ENCODE measurements at places on chromosomes 13 and 19.

- DNase-seq = no peak
Measured at GRCh38 chr19:54451331-54451871, 2.4 kb downstream of the LENG8 start.

GRCh38 chr13:76790526-76790925, 95.7 kb downstream of the KCTD12 start:
- no peak for DNase-seq

- DNase-seq = no peak
Measured at GRCh38 chr13:84645196-84646012, 763.1 kb upstream of the SLITRK1 start.

GRCh38 chr19:15640294-15640903, at the start of gene CYP4F3:
CYP4F3 (plus strand) TSS chr19:15640897; CDS start chr19:15641416, 519 bp downstream.
- no peak for DNase-seq

DNA sequence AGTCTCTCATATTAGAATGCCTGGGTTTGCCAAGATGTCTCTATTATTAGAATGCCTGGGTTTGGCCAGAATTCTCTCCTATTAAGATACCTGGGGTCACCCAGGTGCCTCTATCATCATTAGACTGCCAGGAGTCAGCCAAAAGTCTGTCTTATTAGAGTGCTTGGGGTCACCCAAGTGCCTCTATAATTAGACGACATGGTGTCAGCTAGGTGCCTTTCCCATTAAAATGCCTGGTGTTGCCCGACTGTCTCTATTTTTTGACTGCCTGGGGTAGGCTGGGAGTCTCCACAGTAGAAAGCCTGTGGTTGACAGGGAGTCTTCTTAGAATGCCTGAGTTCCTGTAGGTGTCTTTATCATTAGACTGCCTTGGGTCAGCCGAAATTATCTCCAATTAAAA, 1536.6 kb downstream of the UQCRFS1 start:
- no peak for DNase-seq

DNA sequence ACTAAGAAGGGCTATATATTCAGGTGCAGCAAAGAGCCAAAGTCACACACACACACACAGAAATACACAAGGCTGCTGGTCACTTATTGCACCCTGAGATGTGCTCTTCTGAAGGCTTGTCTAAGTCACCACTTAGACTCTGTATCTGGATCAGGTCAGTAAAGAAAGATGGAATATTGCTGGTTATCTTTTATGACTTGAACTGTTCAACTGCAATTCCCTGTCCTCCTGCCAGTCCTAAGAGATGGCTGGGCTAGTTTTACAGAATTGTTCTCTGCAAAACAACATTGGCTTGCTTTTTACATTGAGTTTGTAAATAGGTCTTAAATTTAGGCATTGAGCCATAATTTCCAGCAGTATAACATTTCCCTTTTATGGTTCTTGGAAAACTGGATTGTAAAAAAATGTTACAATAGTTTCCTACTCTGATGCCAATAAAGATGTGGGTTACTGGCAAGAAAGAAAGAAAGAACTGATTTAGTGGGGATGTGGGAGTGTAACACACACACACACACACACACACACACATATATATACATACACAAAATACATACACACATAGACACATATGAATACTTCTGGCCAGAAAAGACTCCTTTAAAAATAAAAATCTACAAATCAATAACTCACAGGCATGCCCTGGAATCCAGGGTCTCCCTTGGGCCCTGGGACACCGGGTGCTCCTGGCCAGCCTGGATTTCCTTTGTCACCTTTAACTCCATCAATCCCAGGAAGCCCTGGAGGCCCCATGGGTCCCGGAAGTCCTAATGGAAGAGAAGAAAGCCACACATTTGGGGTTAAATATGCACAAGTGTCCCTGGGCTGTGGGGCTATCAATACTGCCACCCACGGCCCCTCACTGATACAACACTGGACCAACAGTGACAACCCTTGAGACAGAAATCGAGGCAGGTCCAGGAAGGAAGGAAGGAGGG, 137.7 kb downstream of the COL4A1 start:
- no peak for DNase-seq

GRCh38 chr19:17673937-17674799, 14.0 kb downstream of the UNC13A start:
- DNase-seq = no peak

- no peak for DNase-seq
Measured at GRCh38 chr19:1410136-1410786, 2.9 kb downstream of the DAZAP1 start.

GRCh38 chr13:100608906-100609305, 20.3 kb upstream of the GGACT start:
- no peak for DNase-seq

GRCh38 chr19:4870025-4870700, 2.7 kb upstream of the PLIN3 start:
- no peak for DNase-seq

- DNase-seq = no peak
Measured at GRCh38 chr13:58579468-58579867, 947.9 kb downstream of the PCDH17 start.

- DNase-seq = no peak
Measured at GRCh38 chr13:21233086-21233485, 56.6 kb downstream of the MRPL57 start.

DNA sequence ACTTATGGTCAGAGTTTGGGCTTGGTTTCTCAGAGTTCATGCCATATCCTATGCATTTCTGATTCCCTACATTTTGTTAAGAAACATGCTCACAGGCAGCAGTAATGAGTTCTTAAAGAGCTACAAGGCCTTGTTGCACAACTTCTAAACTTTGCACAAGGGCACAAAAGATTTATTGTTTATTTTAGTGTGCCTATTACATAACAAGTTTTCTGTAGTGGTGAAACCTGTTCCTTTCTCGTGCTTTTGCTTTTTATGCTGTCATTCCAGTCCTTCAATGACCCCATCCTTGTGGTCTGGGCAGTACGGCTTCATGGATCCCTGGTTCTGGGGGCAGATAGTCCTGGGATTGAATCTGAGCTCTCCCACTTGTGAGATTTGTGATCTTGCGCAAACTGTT, 17.8 kb downstream of the ZNF507 start:
- DNase-seq = no peak

GRCh38 chr19:11887611-11888531, at the start of gene ZNF69:
ZNF69 (plus strand) TSS chr19:11887782; CDS start chr19:11887924, 142 bp downstream.
- DNase-seq = peak; percentile 54

DNA sequence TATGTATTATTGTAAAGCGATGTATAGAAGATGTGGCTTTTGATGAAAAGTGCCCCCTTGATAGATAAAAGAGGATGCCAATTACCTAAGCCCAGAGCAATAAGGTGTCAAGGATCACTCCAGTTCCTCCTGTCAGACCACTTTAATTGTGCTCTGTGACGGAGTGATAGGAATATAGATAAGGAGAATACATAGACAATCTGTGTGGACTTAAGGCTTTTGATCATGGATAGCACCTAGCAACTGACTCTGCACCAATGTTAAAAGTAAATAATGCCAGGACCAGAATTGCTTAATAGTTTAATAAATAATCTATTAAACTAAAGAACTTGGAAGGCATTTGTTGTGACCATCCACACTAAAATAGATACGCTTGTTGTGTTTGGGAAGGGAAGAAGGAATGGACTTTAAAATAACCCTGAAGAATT, 390.7 kb upstream of the ARGLU1 start:
- DNase-seq = no peak

DNA sequence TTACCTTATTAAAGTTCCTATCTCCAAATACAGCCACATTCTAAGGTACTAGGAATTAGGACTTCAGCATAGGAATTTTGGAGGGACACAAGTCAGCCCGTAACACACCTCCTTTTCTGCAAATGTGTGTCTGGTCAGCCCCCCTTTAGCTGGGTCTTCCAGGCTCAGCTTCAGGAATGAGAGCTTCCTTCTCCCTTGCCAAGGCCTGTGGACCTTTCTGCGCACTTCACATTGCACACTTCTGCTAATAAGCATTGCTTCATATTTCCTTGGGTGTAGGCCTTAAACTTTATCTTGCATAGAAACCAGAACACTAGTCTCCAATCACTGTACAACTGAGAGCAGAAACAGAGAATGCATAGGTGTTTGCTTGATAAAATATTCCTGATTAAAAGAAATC, 4.5 kb upstream of the STK24 start:
- DNase-seq = no peak

DNA sequence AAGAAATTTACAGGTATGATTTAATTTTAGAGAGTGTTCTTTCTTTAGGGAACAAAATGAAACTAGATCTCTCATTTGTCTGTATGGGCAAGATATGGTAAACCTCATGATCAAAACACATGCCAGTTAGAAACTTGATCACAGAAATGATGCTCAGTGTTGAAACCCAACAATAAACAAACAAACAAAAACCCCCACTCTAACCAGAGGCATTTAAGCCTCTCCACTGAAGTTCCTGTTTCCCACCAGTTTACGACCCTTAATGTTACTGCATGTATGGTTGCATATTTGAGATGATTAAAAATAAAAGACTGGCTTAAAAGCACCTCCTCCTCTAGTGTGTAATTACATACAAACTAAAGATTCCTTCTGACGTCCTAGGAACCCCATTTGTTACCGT, 293.3 kb upstream of the MAB21L1 start:
- no peak for DNase-seq

GRCh38 chr13:97139691-97140090, 82.4 kb upstream of the MBNL2 start:
- DNase-seq = no peak

DNA sequence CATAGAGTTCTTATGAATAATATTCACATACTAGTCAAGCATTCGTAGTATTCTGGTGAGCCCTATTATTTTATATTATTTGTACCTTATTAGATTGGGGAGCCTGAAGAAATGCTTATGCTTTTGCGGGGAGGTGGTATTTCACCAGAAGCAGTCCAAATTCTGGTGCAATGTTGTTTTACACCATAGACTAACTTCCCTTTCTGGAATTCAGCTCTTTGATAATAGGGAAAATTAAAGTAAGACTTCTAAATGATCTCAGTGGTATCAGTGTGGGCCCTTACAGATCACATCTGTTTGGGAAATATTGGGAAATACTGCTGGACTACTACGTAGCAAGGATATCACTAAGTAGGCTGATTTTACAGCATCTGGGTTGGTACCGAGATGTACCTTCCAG, 34.2 kb downstream of the KCTD12 start:
- no peak for DNase-seq

DNA sequence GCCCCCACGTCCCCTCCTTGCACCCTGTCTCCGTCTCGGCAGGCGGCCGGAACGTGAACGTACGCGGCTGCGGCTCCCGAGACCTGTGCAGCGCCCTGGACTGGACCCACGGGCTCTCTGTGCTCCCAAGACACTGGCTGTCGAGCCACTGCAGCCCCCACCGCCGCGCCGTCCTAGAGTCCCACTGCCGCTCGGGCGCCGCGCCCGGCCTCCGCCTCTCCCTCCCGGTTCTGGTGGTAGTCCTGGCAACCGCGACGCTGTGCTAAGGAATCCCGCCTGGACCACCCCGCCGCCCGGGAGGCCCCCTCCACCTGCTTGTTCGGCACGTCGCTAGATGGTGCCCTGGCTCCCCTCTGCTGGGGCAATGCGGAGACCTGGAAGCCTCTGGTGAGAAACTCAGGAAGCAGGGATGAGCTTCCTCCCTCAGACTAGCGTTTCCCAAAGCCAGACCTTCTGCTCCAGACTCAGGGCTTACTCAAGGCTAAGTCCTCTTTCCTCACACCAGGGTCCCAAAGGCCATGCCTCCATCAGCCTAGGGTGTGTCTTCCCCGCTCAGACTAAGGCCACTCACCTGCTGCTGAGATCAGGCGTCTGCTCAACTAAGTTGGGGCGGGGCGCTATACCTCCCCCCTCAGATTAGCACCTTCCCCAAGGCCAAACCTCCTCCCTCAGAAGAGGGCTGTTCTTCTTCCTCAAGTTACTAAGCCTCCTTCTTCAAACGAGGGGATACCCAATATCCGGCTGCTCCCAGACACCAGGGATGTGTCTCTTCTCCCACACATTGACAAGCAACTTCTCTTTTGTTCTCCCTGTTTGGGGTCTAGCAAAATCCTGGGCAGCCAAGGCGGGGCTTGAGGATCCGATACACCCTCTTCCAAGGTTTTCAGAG, 16.1 kb upstream of the IRGC start:
- no peak for DNase-seq

- no peak for DNase-seq
Measured at GRCh38 chr13:25585000-25585399, 213.2 kb downstream of the ATP8A2 start.

DNA sequence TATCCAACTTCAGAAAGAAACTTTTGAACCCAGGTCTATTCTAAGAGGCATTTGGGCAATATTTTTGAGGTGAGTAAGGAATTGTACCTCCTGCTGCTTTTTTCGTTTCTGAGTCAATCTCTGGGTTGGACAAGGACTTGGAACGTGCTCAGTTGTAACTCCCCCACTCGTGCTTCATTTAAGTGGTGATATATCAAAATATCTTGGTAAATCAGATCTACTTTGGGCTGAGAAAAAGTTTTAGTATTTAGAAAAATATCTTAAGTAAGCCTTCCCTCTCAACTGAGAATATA, 728.9 kb downstream of the EFNB2 start:
- DNase-seq = no peak

DNA sequence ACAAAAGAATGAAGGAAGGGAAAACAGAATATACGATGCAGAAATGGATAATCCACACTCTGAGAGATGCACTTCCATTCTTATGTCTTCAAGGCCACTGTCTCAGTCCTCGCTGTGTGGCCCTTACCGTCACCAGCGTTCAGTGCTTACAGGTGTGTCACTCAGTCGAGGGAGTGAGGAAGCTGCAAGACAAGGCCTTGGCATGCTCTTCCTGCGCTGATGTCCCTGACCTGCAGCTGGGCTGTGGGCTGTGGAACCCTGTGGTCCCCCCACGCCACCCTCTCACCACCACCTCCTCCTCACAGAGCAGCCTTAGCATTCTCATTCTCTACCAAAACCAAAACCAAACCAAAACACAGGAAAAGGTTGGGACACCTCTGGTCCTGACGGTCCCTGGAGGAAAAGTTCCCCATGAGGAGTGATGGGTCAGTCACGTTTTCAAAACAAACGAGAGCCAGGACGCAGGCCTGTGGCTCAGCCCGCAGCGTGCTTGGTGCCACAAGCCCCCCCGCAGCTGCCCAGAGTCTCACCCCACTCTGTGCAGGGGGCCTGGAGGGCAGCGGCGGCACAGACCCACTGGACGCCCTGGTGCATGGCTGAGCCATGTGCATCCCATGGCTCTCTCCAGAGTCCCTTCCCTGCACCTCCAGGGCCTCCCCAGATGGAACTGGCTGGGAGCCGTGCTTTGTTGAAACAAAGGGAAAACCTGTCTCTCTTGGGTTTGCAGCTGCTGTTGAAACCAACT, 48.2 kb upstream of the GPR183 start:
- no peak for DNase-seq

DNA sequence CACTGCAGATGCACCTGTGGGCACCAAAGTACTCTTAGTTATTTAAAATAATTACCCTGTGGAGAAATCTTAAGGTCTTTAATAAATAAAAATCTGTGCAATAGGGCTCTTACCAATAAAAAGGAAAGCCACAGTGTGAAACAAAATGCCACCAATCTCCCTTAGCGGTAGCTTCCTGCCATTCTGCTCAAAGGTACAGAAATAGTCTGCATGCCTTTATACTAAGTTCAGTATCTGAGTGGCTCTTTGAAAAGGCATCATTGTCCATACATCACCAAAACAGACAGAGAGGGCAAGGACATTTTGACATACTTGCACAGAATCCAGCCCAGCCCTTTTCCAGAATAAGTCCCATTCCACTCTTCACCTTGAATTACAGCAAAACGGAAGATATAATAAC, 161.0 kb downstream of the KLF12 start:
- DNase-seq = no peak

Measured in stimulated activated CD8-positive, alpha-beta memory T cell treated with anti-CD3 and anti-CD28 coated beads, Interleukin-12 subunit alpha, Interleukin-12 subunit beta, amount 100 ng/mL, for 1 hour (primary cell).